ENCODE measurements at places on chromosomes 2 and 18.

DNA sequence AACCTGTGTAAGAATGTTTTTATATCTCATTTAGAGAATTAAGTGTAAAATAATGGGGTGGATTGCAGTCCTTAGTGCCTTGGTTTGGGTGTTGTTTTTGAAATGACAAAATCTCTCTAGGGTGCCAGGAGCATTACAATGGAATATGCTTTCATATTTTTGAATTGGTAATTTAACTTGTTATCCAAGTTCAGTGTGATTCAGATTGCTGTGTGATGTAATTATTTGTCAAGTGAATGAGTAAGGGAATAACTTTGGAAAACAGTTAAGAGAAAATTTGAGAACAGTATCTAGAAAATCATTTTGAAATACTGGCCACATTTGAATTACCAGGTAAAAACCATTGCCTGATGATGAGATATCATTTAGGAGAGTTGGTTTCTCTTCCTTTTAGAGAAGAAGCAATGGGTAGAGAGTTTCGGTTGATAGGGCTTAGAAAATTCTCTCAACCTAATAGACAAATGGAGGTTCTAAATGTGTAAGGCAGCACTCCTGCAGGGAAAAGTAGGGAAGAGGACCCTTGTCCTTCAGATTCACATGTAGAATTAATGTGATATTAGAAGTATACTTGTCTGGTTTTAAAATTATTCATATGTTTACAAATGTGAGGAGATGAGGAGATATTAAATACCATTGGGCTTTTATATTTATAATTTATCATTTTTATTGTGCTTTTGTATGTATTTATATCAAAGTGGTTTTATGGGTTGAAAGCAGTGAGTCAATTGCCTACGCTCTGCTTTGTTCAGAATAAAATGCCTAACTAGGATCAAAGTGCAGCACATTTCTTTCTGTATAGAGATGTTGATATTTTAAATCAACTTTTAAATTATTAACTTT is 124.8 kb downstream of the PHLPP1 start:
- DNase-seq: no peak

- DNase-seq: no peak
Observed at GRCh38 chr2:108920-109809, 62.9 kb upstream of the FAM110C start.

GRCh38 chr2:39160982-39161381 is 40.1 kb upstream of the SOS1 start:
- no peak for DNase-seq

GRCh38 chr2:188978291-188979081 is 4.3 kb downstream of the COL3A1 start:
- no peak for DNase-seq

- DNase-seq: no peak
Observed at GRCh38 chr2:36356990-36357846, 1.6 kb downstream of the CRIM1 start.

DNA sequence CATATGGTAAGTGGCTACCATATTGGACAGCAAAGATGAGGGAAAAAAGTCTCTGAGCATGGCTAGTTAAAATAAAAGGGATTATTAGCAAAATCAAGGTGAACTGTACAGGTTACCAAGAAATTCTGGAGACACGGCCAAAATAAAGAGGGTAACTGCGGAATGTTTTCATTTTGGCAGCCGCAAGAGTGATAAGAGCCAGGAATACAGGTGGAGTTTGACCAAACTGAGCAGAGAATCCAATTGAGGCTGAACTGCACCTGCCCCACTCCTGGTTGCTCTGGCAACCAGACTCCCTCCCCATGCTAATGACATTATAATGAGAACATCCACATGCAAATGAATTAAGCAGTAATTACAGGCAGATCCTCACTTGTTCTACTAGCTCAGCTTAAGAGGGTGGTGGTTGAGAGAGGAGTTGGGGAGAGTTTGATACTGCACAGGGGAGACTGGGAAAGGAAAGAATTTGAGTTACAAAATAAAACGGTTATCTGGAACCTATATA is 18.8 kb upstream of the EPHA4 start:
- DNase-seq: no peak

GRCh38 chr2:25437881-25438662 is 96.3 kb upstream of the DNMT3A start:
- DNase-seq: no peak

DNA sequence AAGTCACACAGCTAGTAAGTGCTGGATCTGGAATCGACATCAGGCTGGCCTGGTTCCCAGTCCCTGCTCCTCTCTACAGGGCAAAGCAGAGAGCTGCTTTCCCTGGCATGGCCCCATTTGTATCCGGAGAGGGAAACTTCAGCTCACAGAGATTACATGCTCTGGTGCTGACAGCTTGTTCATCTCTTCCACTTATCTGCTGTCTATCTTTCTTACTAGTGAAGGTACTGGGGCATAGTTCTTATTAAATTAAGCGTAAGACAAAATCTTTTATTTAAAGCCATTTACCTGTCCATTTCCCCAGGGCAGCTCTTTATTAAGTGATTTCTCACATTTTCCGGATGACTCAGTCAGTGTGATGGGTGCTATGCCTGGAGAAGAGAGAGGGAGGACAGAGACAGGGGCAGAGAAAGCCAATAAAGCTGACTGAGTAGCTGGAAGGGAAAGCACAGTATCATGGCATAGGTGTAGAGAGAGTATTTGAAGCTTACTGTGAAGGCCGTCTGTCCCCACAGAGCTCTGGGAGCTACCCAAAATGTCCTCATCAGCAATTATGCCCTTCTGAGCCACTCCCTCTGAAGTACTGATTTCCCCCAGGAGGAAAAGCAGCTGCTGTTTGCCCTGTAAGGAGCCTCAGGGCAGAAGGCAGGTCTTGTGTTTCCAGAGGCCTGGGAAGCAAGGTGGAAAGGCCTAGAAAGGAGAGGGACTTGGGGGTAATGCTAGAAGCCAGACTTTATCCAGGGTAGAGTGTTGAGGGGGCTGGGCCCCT is 44.1 kb upstream of the EPAS1 start:
- DNase-seq: no peak

- DNase-seq: peak; percentile 15
Observed at GRCh38 chr18:12726774-12727550, 24.1 kb downstream of the PSMG2 start.

GRCh38 chr2:212904646-212905045 is 246.8 kb downstream of the IKZF2 start:
- DNase-seq: no peak

DNA sequence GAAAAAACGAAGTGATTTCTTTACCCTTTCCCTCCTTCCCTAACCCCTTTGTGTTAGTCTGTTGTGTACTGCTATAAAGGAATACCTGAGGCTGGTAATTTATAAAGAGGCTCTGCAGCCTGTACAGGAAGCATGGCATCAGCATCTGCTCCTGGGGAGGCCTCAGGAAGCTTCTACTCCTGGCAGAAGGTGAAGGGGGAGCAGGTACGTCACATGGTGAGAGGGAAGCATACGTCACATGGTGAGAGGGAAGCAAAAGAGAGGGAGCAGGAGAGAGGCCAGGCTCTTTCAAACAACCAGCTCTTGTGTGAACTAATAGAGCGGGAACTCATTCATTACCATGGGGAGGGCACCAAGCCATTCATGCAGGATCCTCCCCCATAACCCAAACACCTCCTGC is 126.2 kb downstream of the CAPN13 start:
- no peak for DNase-seq

DNA sequence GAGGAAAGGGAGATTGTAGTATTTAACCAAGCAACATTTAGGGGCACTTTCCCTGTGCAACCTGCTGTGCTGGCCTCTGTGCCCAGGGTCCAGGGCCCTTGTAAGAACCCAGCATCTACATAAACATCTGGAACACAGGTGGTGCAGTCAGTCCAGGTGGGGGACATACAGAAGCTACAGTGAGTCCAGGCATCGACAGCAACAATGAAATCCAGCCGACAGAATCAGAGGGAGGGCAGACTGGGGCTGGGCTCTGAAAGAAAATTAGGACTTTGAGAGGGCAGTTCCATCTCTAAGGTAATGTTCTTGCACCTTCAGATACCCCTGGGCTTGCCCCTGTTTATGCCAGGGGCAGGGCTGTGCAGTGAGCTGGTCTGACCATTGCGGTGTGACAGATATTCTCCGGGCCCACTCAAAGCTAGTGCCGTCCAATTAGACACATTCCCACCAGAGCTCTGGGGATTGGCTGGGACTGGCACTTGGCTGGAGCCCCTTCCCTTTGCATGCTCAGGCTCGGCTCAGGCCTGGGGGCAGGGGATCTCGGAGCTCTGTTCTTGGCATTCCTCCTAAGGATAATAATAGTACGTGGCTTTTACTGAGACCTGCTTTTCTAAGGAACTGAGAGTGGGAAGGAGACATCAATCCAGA is 5.4 kb downstream of the LBH start:
- DNase-seq: no peak

- DNase-seq: no peak
Observed at GRCh38 chr2:232539298-232540231, at the start of gene CHRNG. Gene CHRNG (plus strand): TSS chr2:232539692. CDS start chr2:232539748, 56 bp downstream.

DNA sequence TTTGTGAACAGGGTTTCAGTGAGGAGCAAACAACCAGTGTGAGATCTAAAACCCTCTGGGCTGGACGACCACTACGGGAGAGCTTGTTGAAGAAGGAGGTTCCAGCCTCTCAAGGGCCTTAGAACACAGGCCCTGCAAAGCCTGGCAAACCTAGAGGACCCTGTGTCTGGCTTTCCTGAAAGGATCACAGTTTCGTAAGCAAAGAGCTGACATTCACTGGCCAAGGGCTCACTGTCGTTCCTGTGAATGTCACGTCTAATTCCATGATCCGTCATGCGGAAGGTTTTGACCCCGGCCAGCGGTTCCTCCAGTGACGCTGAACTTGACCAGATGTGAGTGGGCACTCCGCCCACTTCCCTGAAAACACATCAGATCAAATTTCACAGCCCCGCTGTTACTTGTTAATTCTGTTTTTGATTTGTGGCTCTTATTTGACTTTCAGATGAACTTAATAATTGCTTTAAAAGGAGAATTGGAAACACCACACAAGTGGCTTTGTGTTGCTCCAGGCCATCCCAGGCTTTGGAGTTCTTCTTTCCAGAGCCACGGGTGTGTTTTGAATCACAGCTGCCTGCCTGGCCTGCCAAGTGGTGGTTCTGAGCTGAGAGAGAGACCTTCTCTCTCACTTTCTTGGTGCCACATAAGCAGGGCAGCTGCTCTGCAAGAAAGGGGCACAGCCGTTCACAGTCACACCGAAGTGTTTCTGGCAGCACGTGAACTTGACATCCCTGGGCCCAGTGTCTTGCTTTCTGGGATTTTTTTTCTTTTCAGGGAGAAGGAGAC is 308.4 kb downstream of the NDUFA10 start:
- no peak for DNase-seq

DNA sequence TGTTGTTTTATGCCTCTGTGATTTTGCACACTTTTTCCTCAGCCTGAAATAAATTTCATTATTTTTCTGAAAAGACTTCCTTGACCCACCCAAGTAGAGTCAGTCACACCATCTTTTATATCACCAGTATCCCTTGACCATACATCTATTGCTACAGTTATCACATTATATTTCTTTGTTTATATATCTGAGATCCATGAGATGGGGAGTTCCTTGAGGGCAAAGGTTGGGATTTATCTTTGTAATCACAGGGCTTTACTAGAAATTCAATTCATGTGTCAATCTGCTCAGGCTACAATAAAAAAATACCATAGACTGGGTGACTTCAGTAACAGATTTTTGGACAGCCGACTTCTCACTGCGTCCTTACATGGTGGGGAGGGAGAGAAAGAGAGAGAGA is 12.8 kb upstream of the RNF138 start:
- no peak for DNase-seq

- no peak for DNase-seq
Observed at GRCh38 chr18:79366177-79367094, 29.3 kb upstream of the NFATC1 start.

DNA sequence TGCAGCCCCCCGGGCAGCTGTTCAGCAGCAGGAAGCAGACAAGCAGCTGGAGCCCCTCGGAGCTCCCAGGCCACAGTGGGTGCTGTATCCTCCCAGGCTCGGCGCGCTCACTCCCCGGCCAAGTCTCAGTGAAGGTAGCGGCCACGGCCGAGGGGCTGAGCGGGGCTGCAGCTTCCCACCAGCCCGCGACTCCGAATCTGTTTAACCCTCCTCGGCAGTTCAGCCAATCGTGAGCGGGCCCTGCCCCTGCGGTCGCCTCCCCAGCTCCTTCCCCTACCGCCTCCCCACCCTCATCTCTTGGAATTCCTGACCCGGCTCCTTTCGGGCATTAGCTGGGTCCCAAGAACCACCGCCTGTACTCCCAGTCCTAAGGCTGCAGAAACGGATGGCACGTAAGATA is at the start of gene RESP18:
Gene RESP18 (minus strand): TSS at position 203 of the 400 bp plus-strand sequence.
- DNase-seq: no peak

DNA sequence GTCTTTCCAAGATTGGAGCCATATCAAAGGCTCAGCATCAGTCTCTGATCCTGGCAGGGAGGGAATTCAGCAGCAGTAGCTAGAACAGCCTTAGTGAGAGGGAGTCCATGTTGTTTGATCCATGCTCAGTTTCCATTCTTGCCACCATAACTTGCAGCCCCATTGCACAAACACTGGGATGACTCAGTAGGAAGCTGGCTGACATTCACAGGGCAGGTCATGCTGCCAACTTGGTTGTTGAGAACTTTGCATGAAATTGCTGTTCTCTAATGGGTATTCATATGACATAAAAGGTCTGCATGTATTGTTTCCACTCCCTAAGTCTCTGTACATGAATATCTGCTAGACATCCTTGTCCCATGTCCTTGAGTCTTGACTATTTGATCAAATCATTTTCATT is 29.9 kb upstream of the STAT4 start:
- no peak for DNase-seq

- DNase-seq: no peak
Observed at GRCh38 chr2:235416858-235417499, 76.9 kb upstream of the AGAP1 start.

Measured in stimulated activated CD4-positive, alpha-beta T cell treated with anti-CD3 and anti-CD28 coated beads, Interleukin-15, amount 100 ng/mL, for 1 hour (primary cell).